ENCODE measurements at places on chromosomes 16 and 17. TPM values are rescaled to one million over a fixed set of nuclear protein-coding genes. Genes with fewer than 3 reads are reported as not detected.

DNA sequence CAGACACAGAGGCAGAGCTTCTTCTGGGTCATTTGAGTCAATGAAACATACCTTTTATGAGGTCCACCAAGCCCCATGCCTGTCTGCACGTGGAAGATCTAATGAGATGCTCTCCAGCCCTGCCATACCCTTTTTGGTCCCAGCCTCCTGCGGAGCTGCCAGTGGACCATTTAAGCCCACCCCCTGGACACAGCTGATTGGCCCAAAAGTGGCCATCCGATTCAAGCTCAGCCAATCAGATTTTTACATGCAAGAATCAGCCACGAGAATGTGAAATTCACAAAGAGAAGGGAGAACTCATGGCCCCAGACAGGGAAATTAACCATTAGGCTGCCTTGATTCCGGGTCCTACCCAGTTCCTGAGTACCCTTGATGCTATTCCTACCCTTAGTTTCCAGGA is 231.0 kb upstream of the EEF2KMT start:
- no peaks in the 10 kb centered on the region for H3K4me1 ChIP-seq
- no peaks in the 10 kb centered on the region for H3K27me3 ChIP-seq
- H3K27ac ChIP-seq: no peak overlapping the region
- H3K4me3 ChIP-seq: no peak overlapping the region

GRCh38 chr17:19486351-19487023 is 47.2 kb upstream of the SLC47A1 start:
- H3K4me1 ChIP-seq: peaks cover 11% of the 10 kb centered on the region
- H3K36me3 ChIP-seq: no peaks in the 10 kb centered on the region
- no peak overlapping the region for H3K4me3 ChIP-seq
- DNase-seq: no peak

SULT1A4 gene
- 1.2 TPM for total RNA-seq

CRHR1 gene
- not detected for total RNA-seq
